ENCODE measurements at places on chromosomes 5 and 9.

GRCh38 chr9:120368799-120369198 is 211.2 kb downstream of the CDK5RAP2 start:
- no peaks in the 10 kb centered on the region for H3K36me3 ChIP-seq
- DNase-seq: no peak
- H3K27ac ChIP-seq: no peak overlapping the region
- H3K4me1 ChIP-seq: no peaks in the 10 kb centered on the region
- no peaks in the 10 kb centered on the region for H3K27me3 ChIP-seq
- H3K4me3 ChIP-seq: no peak overlapping the region

DNA sequence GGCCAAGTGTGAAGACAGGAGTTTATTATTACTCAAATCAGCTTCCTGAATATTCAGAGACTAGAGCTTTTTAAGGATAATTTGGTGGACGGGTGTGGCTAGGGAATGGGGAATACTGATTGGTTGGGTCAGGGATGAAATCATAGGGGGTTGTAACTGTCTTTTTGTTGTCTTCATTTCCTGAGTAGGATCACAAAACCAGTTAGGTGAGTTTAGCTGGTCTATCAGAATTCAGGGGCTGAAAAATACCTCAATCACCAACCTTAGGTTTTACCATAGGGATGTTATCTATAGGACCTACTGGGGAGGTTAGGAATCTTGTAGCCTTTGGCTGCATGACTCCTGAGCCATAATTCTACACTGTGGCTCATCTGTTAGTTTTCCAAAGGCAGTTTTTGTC is 235.8 kb downstream of the YTHDC2 start:
- no peaks in the 10 kb centered on the region for H3K4me1 ChIP-seq
- H3K36me3 ChIP-seq: no peaks in the 10 kb centered on the region
- H3K27ac ChIP-seq: no peak overlapping the region
- DNase-seq: no peak

- H3K27ac ChIP-seq: no peak overlapping the region
- DNase-seq: no peak
- peaks cover 48% of the 10 kb centered on the region for H3K36me3 ChIP-seq
- no peak overlapping the region for H3K4me3 ChIP-seq
Observed at GRCh38 chr5:127536687-127537086, 19.2 kb downstream of the PRRC1 start.

DNA sequence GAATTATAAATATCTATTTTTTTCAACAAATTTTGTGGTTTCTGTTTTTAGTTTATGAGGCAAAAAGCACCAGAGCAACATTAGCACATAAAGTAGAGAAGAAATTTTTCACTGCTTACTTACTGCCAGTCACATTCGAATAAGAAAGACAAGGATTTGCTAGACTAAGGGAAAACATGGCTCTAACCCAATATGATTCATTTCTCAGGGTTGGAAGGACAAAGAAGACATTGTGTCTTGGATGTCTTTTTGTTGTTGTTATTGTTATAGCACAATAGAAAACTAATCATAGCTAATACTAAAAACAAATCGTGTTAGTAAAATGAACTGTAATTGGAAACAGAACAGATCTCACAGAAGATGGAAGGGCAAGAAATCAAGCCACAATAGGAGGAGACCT is 90.9 kb upstream of the SLCO6A1 start:
- H3K4me1 ChIP-seq: no peaks in the 10 kb centered on the region
- H3K36me3 ChIP-seq: no peaks in the 10 kb centered on the region
- no peaks in the 10 kb centered on the region for H3K27me3 ChIP-seq
- no peak overlapping the region for H3K4me3 ChIP-seq
- no peak overlapping the region for H3K27ac ChIP-seq
- no peak for DNase-seq

Data from ascending aorta (tissue), 2 donors.